Omental fat pad (tissue), 4 donors: ENCODE measurements at places on chromosomes 6 and 20.

GRCh38 chr6:20770773-20771172 lies 236.5 kb downstream of the CDKAL1 start:
- DNase-seq: no peak

DNA sequence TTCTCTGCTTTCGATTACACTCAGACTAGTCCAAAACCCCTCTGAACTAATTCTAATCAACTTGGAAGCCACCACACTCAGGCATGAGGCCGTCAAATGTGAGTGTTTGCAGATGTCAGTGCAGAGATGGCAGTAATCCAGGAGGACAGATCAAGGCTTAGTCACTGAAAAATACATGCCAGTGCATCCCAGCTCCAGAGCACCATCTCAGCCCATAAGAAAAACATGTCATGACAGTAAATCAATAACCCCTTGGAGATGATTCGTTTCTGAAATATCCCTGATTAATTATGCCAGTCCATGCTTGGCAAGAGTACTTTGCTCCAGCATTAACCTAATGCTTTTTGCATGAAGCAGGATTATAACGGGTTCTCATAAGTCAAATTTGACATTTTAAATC lies 179.5 kb downstream of the ADAT2 start:
- DNase-seq: no peak

DNA sequence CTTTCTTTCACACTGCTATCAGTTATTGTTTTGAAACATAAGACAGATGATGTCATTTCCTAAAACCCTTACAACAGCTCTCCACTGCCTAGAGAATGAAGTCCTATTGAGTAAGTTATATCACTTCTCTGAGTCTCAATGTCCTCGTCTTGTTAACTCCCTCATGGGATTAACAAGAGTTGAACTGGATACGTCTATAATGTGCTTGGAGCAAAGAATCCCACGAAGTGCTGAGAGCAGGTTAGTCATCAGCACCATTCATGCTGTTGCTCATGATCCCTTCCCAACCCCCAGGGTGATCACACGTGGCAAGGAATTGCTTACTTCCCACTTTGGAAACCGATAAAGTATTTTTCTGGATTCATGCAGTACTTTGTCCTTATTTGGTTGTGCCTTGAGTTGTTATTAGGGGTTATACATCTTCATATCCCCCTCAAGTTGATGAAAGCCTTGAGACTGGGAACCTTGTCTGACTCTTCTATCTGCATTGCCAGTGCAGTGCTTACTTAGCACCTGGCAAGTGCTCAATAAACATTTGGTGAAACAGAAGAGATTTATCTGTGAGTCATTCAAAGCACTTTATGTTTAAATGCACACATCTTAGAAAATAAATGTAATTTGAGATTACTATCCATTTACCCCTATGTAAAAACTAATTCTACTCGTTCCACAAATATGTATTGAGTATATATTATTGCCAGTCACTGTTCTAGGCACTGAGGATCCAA lies 487.5 kb downstream of the EPM2A start:
- DNase-seq: no peak

GRCh38 chr6:39568896-39569295 lies 156.3 kb downstream of the KIF6 start:
- DNase-seq: no peak

DNA sequence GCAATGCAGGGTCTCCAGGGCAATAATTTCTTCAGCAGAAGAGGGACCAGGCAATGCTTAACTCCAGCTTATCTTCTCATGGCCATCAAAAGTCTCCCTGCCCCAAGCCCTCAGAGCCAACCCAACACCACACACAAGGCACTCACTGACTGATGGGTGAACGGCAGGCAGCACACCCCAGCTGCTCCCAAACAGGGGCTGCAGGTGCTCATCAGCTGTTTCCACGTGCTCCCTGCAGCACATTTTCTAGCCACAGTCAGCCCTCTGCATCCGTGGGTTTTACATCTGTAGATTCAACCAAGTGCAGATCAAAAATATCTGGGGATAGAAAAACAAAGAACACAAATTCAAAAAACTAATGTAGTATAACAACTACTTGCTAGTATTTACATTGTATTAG lies 4.0 kb upstream of the GABRR1 start:
- DNase-seq: no peak

DNA sequence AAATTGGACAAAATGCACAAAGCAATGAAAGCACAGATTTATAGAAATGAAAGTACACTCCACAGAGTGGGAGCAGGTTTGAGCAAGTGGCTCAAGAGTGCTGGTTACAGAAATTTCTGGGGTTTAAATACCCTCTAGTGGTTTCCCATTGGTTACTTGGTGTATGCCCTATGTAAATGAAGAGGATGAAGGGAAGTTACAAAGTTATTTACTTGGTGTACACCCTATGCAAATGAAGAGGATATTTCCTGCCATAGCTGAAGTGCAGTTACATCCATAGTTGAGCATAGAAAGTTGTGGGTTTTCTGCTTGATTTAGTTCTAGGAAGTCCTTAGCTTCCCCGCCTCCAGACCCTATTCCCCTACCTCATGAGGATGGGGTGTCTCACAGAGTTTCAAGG lies 22.7 kb downstream of the BCAS1 start:
- DNase-seq: no peak

DNA sequence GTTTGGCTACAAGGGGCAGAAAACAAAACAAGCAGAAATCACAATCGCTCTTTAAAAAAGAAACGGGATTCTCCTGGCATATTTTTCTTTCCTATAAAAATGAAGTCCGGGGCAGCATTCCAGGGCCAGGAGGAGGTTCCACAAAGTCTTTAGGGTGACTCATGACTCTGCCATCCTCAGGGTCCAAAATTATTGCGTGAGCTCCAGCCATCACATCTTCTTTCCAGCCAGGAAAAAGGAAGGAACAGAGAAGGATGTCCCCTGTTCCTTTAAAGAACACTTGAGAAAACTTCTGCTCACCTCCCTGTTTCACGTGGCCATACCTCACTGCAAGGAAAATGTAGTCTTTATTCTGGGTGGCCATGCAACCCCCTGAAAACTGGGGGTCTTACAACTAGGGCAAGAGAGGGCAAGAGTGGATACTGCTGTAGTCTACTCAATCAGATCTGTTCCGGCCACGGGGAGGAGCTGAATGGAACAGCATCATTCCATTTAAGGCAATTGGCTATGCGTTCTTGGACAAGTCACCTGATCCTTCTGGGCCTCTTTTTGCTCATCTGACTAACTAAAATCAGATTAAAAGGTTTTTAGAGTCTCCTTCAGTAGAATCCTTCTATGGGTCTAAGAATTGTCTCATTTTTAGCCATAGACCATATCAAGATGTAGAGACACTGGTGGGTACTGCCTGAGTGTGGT lies 49.4 kb downstream of the CTCFL start:
- no peak for DNase-seq

GRCh38 chr6:7155871-7156579 lies 48.3 kb downstream of the RREB1 start:
- no peak for DNase-seq

GRCh38 chr6:56625356-56625755 lies 17.3 kb downstream of the DST start:
- no peak for DNase-seq

DNA sequence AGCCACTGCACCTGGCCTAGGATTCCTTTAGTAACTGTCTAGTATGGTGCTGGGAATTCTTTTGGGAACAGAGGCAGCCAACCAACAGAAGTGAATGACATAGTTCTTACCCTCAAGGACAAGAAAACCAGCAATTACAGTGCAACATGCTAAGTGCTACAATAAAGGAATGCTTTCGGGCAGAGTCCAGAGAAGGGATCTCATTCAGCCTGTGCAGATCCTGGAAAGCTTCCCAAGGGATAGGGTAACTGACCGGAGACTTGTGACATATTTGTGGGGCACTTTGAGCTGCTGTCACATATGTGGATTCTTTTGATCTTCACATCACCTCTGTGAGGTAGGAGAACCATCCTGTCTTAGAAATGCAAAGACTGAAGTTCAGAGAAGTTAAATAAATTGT lies 46.8 kb downstream of the C6orf15 start:
- no peak for DNase-seq

- DNase-seq: no peak
Measured at GRCh38 chr20:20566516-20566915, 145.9 kb downstream of the RALGAPA2 start.

GRCh38 chr6:26394289-26394688 lies 7.8 kb upstream of the BTN3A1 start:
- no peak for DNase-seq

DNA sequence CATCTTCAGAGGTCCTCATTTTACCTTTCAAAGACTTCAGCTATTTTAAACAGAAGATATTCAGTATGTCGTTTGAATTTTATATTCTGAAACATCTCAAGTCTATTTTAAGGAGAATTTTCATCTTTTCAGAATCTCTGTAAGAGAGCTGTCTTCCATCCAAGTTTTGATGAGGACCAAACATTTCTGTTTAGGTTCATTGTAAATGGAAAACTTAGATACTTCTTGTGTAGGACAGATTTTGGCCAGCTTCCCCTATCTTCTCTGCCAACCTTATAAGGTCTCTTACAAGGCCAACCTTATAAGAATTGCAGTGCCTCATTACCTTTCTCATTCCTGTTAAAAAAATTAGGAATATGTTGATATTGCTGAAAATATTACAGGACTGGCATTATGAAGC lies 88.1 kb downstream of the AKAP7 start:
- DNase-seq: no peak

GRCh38 chr6:57021086-57021720 lies 25.3 kb upstream of the KIAA1586 start:
- no peak for DNase-seq

DNA sequence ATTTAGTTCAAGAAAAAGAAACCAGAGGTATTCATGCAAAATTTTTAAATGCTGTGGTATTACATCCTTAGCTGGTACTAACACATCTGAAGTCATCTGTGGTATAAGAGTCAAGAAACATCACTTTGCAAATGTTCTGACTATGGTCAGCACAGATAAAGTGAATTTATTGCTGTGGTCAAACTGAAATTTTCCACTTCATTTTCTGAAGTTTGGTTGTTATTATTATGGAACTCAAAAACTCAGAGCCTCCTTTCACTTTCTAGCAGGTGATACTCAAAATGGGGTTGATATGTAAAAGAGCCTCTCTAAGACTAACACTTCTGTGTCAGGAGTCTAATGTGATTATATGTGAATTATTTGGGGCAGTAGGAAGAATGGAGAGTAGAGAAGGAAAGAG lies 257.8 kb downstream of the RNGTT start:
- DNase-seq: no peak

GRCh38 chr20:59087829-59088433 lies 45.3 kb upstream of the PRELID3B start:
- peak; percentile 92 for DNase-seq

- no peak for DNase-seq
Measured at GRCh38 chr6:5293692-5294091, 32.4 kb downstream of the FARS2 start.

- DNase-seq: no peak
Measured at GRCh38 chr20:33482581-33482980, 7.3 kb upstream of the CBFA2T2 start.

DNA sequence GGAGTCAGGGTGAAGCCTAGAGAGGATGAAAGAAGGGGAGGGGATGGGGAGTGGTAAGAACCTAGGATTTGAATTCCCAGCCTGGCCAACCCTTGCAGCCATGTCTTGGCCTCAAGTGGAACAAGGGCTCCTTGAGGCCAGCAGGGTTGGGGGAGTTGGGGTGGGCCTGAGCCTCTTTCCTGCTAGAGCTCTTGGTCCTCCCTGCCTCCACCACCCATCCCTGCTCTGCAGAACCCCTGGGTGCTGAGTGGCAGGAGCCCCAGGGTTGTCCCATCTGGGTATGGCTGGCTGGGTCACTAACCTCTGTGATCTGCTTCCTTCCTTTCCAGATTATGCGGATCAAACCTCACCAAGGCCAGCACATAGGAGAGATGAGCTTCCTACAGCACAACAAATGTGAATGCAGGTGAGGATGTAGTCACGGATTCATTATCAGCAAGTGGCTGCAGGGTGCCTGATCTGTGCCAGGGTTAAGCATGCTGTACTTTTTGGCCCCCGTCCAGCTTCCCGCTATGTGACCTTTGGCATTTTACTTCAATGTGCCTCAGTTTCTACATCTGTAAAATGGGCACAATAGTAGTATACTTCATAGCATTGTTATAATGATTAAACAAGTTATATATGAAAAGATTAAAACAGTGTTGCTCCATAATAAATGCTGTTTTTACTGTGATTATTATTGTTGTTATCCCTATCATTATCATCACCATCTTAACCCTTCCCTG lies 8.3 kb downstream of the VEGFA start:
- no peak for DNase-seq

- no peak for DNase-seq
Measured at GRCh38 chr6:56865081-56865875, 89.6 kb upstream of the BEND6 start.

GRCh38 chr6:21826023-21826422 lies 232.5 kb downstream of the SOX4 start:
- DNase-seq: no peak

- DNase-seq: no peak
Measured at GRCh38 chr20:16713066-16713465, 16.8 kb upstream of the SNRPB2 start.

DNA sequence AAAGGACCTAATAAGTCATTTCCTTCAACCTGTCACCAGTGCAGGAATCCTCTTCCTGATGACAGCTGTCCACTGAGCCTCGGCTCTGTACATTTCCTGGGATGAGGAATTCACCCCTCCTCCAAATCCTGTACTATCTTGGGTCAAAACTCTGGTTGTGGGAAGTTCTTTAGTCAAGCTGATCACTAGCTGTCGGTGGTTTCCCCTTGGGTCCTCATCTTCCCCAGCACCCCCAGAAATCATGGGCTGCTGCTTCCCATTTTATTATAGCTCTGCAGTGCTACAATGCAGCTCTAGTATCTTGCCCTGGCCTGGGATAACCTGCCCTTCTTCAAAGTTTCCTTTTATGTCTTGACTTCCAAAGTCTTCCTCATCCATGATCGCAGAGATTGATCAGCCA lies 14.6 kb upstream of the ADA start:
- DNase-seq: no peak

DNA sequence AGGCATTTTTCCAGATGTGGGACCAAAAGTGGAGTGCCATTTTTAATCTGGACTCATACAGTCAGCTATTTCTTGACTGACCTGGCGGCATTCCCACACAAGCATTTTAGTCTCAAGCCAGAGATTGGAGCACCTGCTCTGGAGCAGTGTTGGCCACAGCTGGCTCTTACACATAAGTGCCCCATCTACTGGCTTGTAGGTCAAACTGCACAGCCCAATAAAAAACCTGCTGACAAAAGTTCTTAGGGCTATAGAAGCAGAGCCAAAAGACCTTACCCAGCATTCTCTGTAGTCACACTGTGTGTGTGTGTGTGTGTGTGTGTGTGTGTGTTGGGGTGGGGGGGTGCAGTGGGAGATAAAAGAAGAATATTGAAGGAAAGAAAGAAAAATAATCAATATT lies 38.6 kb upstream of the SENP6 start:
- DNase-seq: no peak

GRCh38 chr6:25640446-25640845 lies 11.6 kb upstream of the SCGN start:
- DNase-seq: no peak

DNA sequence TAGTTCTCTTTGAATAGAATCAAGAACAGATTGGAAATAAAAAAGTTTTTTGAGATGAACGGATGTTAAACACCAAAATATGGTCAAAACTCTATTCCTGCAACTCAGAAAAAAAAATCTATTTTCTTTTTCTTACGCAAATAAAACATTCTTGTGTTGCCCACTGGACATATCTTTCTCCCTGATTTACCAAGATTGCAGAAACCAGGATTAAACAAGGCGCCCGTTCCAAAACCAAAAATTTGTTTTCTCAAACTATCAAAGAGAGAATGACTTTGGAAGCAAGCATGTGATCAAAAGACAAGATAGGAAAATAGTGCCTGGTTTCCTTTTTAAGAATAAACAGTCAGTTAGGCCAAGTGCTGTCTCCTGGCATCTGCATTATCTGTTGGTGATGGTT lies 273.1 kb downstream of the CLIC5 start:
- no peak for DNase-seq

GRCh38 chr6:149717588-149718458 lies at the start of gene LATS1:
TSS of gene LATS1 (minus strand) at chr6:149718101. CDS start at chr6:149702126, 15,975 bp downstream.
- DNase-seq: peak; percentile 69
